ENCODE measurements at places on chromosomes 3 and 15.
A peak's percentile ranks its signal among the peaks of the same experiment; 100 is the strongest.

DNA sequence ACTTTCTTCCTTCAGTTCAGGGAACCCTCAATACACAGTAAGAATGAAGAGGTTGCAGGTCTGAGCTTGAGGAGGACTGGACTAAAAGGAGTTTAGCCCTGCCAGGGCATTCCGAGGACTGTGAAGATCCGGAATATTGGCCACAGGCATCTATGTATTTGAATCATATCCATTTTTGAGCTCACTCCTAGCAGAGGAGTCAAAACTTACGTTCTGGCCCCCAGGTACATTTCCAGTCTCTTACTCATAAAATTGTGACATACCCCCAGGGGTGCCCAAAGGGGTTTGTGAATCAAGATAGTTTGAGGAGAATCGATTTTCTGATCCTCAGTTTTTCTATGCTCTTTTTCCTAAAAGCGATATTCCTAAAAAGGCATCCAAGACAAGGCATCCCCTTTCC, 27.6 kb upstream of the SRP14 start:
- DNase-seq, result no peak

GRCh38 chr3:65632414-65632813, 406.3 kb downstream of the MAGI1 start:
- no peak for DNase-seq

- no peak for DNase-seq
Observed at GRCh38 chr3:13708301-13708700, 159.4 kb downstream of the FBLN2 start.

DNA sequence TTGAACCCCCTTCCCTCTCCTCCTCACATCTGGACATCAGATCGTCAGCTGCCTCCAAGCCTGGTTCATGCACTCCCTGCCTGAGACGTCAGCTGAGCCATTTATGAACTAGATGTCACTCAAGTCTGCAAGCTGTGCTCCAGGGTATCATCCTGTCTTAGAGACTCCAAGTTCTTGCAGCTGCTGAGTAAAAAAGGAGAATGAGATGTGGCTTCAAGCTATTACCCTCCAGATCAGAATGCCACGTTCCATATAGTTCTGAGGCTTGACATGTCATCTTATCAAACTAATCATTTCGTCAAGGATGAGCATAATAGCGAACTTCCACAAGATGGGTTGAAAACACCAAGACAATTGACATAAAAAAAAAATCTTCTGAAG, 766.3 kb downstream of the TBL1XR1 start:
- DNase-seq, result no peak

GRCh38 chr15:70835415-70835814, 18.5 kb downstream of the LARP6 start:
- no peak for DNase-seq

- no peak for DNase-seq
Observed at GRCh38 chr3:102449341-102449740, 14.5 kb downstream of the ZPLD1 start.

GRCh38 chr3:32872487-32873382, 54.9 kb downstream of the TRIM71 start:
- DNase-seq, result no peak

GRCh38 chr3:196287090-196287439, 461 bp downstream of the PCYT1A start:
- DNase-seq, result peak; percentile 14

- no peak for DNase-seq
Observed at GRCh38 chr3:36362973-36363372, 17.3 kb upstream of the STAC start.

GRCh38 chr3:79878708-79879107, 110.9 kb upstream of the ROBO1 start:
- DNase-seq, result no peak

DNA sequence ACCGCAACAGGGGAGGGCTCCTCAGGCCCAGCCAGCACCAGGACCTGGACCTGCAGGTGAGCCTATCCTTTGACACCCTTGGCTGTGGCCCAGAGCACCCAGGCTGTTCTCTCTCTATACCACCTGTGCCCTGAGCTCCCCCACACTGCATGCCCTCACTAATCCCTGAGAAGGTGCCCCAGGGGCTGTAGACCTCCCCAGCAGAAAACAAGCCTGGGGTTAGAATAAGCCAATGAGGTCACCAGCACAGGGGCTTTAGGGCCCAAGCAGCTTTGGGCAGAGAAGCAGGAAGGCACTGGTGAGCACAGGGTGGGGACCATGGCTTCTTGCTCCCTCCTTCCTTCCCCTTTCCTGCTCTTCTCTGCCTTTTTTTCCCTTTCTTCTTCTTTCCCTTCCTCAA, 10.3 kb upstream of the APEH start:
- no peak for DNase-seq

- no peak for DNase-seq
Observed at GRCh38 chr15:47398594-47398993, 318.7 kb upstream of the SEMA6D start.

- no peak for DNase-seq
Observed at GRCh38 chr3:177005718-177006405, 191.4 kb downstream of the TBL1XR1 start.

DNA sequence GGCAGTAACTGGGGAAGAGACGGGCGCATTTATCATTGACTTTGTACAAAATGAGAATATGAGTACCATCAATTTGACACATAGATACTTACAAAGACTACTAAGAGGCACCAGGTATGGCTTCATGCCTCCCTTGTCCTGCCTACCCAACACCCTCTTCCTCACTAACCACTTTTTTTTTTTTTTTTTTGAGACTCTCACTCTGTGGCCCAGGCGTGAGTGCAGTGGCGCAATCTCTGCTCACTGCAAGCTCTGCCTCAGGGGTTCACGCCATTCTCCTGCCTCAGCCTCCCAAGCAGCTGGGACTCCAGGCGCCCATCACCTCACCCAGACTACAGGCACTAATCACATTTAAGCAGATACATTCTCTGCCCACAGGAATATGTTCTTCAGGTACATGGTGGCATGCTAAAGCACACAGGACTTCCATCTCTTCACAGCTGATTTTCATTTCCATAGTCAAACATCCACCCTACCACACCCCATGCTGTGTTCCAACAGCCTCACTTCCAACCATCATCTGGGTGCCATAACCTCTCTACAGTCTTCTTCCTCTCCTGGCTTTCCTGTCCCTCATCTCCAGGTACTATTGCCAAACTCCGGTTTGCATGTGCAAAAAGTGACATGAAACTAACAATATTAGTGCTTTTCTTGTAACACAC, 41.7 kb downstream of the RAB27A start:
- DNase-seq, result no peak

DNA sequence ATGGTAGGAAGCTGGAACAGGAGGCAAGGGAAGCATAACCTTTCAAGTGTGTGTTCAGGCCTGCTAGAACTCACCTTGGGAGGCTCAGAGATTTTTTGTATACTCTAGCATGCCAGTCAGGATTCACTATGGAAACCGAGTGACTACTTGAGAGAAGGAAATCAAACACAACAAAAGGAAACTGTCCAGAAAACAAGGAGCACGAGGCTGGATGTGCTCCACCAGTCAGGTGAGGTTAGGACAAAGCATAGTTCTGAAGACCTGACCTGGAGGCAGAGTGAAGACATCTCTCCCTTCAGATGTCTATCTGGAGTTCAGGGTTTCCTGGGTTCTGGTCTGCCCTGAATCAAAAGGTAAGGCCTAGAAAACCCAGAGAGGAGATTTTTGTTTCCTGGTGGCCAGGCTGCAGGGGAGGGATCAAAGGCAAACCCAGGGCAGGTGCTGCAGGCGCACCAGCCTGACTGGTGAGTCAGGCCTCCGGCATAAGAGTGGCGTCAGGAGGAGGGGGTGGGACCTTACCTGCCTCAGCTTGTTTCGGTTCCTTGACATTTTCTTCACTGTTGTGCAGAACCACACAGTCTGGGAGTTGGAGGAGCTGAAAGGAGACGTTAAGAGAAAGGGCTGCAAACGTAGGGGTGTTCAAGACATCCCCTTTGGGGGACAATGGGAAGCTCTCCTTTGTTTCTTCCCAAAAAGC, 52.2 kb upstream of the OSBPL11 start:
- DNase-seq, result no peak

GRCh38 chr15:99371180-99372103, 120.2 kb downstream of the LRRC28 start:
- DNase-seq, result no peak

DNA sequence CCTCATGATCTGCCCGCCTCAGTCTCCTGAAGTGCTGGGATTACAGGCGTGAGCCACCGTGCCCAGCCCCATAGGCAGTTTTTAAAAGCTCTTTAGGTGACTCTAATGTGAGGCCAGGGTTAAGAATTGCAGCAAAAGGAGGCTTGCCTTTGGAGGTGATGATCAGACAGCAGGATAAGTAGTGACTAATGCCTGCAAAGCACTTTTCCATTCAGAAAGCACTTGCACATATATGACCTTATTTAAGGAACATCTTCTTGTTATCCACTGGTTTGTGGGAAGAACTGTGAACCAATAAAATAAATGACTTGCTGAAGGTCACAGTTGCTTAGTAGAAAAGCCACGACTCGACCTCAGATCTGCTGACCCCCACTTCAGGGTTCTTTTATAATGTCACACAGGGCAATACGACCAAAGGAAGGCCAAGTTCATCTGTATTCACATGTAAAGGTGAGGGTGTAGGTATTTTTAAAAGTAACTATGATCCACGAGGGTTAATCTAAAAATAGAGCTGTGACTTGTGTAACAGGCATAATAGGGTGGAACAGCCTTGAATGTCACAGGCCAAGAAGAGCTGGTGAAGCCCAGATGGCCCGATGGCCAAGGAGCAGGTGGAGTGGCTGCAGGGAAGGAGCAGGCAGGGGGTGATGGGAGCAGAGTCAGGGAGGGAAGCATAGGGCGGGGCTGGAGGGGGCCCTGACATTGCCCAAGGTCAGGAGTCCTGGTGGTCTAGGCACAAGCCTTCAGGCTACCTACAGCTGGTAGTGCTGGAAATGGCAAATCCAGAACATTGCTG, 24.4 kb downstream of the LARP6 start:
- peak; percentile 68 for DNase-seq

DNA sequence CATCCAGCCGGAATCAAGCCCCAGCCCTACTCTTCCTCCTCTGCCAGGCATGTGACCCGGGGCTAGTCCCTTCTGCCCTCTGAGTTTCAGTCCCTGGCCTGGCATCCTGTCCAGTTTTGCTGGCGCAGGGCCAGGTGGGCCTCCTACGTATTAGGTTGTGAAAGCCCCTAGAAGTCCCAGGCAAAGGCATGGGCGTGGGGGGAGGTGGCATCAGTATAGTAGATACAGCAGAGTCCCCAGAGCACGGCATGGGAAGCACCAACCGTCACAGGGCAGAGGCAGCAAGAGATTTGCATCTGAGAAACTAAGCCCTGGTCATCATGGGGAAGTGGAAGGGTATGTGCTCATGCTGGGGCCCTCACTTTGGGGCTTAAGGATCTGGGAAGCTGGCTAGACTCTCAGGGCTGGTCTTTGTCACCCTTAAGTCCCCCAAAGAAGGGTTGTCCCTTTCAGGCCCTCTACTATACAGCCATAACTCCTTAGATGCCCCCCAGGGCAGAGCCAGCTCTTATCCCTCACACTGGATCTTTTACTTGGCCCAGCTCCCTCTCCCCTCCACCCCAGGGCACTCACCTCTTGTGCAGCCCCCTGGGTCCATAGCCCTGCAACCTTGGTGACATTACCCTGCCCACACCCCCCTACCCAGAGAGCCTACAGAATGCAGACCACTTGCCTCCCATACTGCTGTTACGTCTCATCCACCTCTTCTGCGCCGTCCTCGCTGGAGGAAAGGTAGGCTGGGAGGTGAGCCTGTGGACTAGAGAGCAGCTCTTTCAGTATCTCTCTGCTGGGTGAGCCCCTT, 11.3 kb downstream of the NBEAL2 start:
- DNase-seq, result no peak

DNA sequence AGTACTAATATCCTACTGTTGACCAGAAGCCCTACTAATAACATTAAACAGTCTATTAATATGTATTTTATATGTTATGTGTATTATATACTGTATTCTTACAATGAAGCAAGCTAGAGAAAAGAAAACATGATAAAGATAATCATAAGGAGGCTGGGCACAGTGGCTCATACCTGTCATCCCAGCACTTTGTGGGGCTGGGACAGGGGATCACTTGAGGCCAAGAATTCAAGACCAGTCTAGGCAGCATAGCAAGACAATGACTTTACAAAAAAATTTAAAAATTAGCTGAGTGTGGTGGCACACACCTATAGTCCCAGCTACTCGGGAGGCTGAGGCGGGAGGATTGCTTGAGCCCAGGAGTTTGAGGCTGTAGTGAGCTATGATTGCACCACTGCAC, 8.9 kb upstream of the HERC1 start:
- DNase-seq, result no peak

GRCh38 chr3:72379500-72380187, 468.6 kb downstream of the SHQ1 start:
- no peak for DNase-seq

GRCh38 chr15:22877607-22878006, 39.1 kb downstream of the NIPA2 start:
- DNase-seq, result no peak

DNA sequence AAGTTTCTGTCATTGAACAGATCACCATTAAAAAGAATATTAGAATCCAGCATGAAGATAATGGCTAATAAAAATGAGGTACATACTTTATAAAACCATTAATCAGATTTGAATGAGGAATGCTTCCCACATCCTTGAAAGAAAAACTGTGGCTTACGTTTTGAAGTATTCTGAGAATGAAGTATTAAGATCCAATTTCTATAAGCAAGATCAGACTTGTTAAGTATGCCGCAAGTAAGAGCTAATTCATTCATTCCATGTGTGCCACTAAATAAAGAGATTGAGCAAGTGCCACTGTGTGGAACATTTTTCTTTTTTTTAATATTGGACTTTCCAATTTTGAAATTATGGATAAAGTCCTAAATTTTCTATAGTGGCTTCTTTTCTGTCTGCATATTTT, 30.6 kb downstream of the NMD3 start:
- no peak for DNase-seq

GRCh38 chr3:129777806-129778205, 115.7 kb downstream of the TMCC1 start:
- DNase-seq, result peak; percentile 18

DNA sequence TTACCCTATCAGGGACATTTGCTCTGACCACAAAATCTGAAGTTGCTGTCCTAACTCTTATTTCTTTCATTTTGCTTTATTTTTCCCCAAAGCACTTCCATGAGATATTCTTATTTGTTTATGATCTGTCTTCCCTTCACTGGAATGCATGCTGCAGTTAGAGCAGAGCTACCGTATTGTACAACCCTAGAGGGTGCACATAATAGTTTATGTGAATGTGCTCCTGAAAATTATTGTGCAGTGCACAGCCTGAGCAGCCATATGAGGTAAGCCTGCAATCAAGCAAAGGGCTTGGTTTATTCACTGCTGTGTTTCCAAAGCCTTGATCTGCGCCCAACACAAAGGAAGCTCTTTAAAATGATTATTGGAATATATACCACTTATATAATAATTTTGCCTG, 120.3 kb upstream of the CADPS start:
- DNase-seq, result no peak

- DNase-seq, result no peak
Observed at GRCh38 chr15:68014219-68014618, 39.9 kb upstream of the PIAS1 start.
